Adipocyte (in vitro differentiated cells): ENCODE measurements at places on chromosomes 2 and 18.

GRCh38 chr18:36354989-36355388 lies 57.5 kb downstream of the FHOD3 start:
- DNase-seq: peak; percentile 72

GRCh38 chr2:54285451-54285850 lies 29.4 kb upstream of the TSPYL6 start:
- DNase-seq: no peak

DNA sequence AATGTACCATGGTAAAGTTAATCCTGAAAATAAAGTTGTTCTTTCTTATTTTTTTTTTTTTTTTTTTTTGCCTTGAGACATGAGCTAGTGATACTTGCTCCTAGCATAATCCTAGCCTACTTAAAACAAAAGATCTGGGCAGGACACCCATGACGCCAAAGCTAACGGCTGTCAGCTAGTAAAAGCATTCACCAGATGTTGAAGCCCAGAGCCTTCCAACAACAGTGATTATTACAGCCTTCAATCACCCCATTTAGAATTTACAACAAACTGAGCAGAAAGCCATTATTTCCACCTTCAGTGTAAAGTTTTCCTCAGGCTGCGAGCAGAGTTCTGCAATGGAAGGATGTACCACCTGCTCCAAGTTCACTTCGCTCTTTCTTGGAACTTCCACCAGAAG lies 259.5 kb downstream of the SP3 start:
- no peak for DNase-seq

- peak; percentile 1 for DNase-seq
Observed at GRCh38 chr2:49770919-49771318, 616.6 kb upstream of the FSHR start.

DNA sequence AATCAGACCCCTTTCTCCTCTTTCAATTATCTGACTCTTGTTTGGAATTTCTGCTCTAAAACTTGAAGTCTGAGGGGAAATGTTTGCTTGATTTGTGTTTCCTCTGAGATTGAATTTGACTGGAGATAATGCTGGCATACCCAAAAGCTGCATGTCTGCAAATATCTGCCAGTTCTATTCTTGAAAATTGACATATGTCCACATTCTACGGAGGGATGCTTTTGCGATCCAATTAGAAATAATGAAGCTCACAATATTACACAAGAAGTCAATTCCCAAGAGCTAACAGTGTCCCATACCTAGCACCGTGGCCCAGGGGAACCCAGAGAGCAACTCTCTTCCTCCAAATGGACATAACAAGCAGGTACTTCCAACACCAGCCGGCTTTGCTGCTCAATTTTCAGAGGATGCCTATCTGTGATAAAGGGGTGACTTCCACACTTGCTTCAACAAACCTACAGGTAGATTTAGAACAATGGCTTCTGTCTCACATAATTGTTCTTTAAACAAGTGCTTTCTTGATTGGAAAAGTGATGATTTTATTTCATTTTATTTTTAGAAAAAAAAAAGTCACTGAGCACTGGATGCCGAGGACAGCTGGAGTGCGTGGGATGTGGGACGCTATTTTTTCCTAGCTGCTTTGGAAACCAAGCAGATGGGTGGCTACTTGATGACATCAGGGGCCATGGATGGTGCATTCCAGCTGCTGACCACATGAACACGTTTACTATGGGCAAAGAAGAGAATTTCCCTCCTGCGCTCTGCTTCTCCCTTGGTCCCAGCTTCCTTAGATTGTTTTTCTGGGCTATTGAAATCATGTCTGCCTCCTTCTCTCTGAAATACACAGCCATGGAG lies 488.9 kb downstream of the RNF144A start:
- DNase-seq: peak; percentile 37

DNA sequence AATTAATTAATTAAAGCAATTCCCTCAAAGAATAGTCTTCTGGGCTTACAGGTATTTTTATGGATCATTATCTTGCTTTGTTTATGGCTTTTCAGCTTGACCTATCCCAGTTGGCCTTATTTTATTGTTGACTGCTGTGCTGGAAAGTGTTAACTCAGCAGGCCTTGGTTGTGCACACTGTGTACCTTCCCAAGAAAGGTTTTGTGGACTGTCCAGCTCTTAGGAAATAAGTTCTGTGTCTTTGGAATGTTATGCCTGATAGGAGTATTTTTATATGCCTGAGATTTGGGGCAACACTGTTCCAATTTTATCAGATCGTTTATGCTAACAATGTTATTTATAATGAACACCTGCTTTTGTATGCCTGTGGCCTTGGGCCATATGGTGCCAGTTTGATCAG lies 671.9 kb upstream of the ZNF804A start:
- DNase-seq: no peak
